ENCODE measurements at places on chromosomes 3 and 15. TPM values are rescaled to one million over a fixed set of nuclear protein-coding genes. Genes with fewer than 3 reads are reported as not detected.

ZNF501 gene
- 4.8 TPM for total RNA-seq

FAM43A gene
- total RNA-seq: 27.1 TPM

OR4F15 gene
- not detected for total RNA-seq

ROPN1 gene
- total RNA-seq: not detected

BSN gene
- total RNA-seq: 0.44 TPM

DAPK2 gene
- 28.9 TPM for total RNA-seq

AEN gene
- 17.8 TPM for total RNA-seq

CCK gene
- total RNA-seq: not detected

CTXN2 gene
- total RNA-seq: not detected

CDC25A gene
- total RNA-seq: 2.1 TPM

COL7A1 gene
- total RNA-seq: 14.7 TPM

CDV3 gene
- total RNA-seq: 96.3 TPM

PLA2G4D gene
- not detected for total RNA-seq

RPUSD2 gene
- total RNA-seq: 9.4 TPM

CLDN18 gene
- not detected for total RNA-seq

EOGT gene
- total RNA-seq: 55.9 TPM

SLC9C1 gene
- not detected for total RNA-seq

B3GALNT1 gene
- total RNA-seq: 5.7 TPM

ADGRG7 gene
- not detected for total RNA-seq

MEX3B gene
- total RNA-seq: 0.44 TPM

LRRN1 gene
- total RNA-seq: 13.3 TPM

RPS27L gene
- total RNA-seq: 67.7 TPM

TRH gene
- not detected for total RNA-seq

NUP210 gene
- total RNA-seq: 1.7 TPM

UNC45A gene
- 47.7 TPM for total RNA-seq

TXNRD3 gene
- 33.3 TPM for total RNA-seq

CXCR6 gene
- total RNA-seq: 2.7 TPM

UCN2 gene
- 1.5 TPM for total RNA-seq

EEF1AKMT4 gene
- total RNA-seq: 1.5 TPM

XCR1 gene
- total RNA-seq: not detected

FAM81A gene
- total RNA-seq: 10.5 TPM

MAP6D1 gene
- total RNA-seq: 21.6 TPM

SLC25A36 gene
- 132 TPM for total RNA-seq

OR5K2 gene
- not detected for total RNA-seq

FILIP1L gene
- 26.7 TPM for total RNA-seq

H1-8 gene
- total RNA-seq: not detected

MORC1 gene
- not detected for total RNA-seq

GADL1 gene
- total RNA-seq: not detected

EFCC1 gene
- total RNA-seq: 1.9 TPM

NUSAP1 gene
- total RNA-seq: 21.0 TPM

MYLK gene
- total RNA-seq: 32.0 TPM

LMCD1 gene
- 94.8 TPM for total RNA-seq

LYZL4 gene
- total RNA-seq: not detected

SEMA4B gene
- 72.1 TPM for total RNA-seq

LMOD3 gene
- not detected for total RNA-seq

A4GNT gene
- not detected for total RNA-seq

ADCY5 gene
- total RNA-seq: 13.3 TPM

TMEM40 gene
- not detected for total RNA-seq

SPATA12 gene
- total RNA-seq: not detected

CFAP100 gene
- total RNA-seq: not detected

ALDH1A3 gene
- 69.6 TPM for total RNA-seq

DISP2 gene
- total RNA-seq: 0.22 TPM

STRA6 gene
- not detected for total RNA-seq

SYNPR gene
- not detected for total RNA-seq

PRSS50 gene
- total RNA-seq: 0.42 TPM

GOLGA8S gene
- total RNA-seq: 0.63 TPM

SCAANT1 gene
- not detected for total RNA-seq

CTDSPL gene
- 31.8 TPM for total RNA-seq

MOBP gene
- total RNA-seq: not detected

Data from tibial nerve (tissue), 4 donors.